ENCODE measurements at places on chromosomes 6 and 20.

- DNase-seq, result no peak
Observed at GRCh38 chr6:123091896-123092271, 95.8 kb downstream of the CLVS2 start.

GRCh38 chr6:20217891-20218290, 5.6 kb upstream of the MBOAT1 start:
- DNase-seq, result no peak

DNA sequence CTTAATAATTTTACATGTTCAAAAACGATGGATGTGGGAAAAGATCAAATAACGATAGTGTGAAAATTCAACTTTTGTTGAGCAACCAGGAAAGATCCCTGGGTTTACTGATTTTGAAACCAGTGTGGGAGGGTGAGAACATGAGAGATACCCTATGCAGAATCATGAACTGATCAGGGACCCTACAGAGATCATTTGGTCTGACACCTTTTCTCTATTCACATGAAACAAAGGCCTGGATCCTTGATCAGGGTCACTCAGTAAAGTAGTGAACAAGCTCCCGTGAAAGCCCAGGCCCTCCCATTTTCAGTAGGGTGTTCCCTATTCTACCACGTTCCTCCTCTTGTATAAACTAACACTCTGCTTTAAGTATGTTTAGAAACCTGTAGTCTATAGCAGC, 60.5 kb upstream of the DUSP22 start:
- DNase-seq, result no peak

DNA sequence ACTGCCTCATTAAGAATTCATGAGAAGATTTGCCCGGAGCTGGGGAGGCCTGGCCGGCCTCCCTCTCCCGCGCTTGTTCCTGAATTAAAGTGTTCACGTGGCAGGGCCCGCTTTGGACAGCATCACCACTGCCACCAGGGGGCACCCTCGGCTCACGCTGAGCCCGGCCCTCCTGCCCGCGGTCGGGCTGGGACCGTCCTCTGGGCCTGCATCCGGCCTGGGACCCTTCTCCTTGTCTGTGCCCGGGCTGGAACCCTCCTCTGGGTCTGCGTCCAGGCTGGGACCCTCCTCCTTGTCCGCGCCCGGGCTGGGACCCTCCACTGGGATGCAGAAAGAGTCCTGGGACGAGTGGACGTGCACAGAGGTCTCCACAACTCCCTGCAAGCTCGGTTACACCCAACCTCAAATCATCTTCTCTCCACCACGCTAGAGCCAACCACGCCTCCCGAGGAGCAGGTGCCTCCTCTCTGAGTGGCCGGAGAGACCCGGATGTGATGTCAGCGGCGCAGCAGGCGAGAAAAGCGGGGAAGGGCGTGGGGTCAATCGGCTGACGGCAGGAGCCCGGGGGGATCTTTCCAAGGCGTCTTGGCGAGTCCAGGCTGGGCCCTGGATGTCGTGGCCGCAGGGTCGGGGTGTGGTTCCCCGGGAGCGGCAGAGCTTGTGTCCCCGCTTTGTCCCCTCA, 50.9 kb upstream of the DACT2 start:
- DNase-seq, result no peak

DNA sequence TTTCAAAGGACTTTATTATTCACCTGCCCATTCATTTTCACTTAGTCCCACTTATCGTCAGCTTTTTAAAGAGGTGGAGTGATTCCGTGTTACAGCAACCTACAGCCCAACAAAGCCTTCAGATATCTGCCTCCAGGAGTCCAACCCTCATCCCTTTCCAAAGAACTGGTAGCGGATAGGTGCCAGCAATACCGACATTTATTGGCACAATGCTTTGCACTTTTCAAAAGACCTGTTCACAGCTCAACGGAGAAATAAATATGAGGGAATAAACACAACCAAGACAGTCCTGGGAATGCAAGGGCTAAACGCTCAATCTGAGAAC, 819 bp upstream of the MTRF1L start:
- DNase-seq, result no peak

- DNase-seq, result no peak
Observed at GRCh38 chr20:51276296-51276695, 253.4 kb upstream of the KCNG1 start.

DNA sequence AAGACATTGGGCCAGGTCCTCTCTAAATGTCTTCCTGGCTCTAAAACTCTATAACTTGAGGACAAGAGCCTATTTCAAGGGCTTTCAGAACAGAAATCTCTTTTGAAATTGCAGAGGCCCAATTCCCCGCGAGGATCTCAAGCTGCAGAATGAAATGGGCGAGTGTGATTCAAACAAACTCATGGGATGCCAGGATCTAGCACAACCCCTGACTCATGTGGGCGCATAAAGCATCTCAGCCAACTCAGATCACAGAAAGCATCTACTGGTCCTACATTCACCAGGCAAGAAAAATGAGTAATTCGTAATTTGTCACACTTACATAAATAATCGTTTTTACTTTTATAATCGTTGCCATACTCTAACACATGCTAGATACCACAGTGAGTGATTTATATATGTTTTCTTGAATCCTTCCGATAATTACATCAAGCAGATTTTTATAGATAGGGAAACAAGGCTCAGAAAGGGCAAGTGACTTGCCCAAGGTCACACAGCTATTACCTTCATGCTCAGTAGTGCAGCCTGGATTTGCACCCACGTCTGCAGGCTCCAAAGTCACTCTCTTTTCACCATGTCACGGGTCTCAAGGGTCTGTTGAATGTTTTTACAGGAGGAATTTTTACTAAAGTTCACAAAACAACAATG, 26.2 kb downstream of the FOXF2 start:
- no peak for DNase-seq

DNA sequence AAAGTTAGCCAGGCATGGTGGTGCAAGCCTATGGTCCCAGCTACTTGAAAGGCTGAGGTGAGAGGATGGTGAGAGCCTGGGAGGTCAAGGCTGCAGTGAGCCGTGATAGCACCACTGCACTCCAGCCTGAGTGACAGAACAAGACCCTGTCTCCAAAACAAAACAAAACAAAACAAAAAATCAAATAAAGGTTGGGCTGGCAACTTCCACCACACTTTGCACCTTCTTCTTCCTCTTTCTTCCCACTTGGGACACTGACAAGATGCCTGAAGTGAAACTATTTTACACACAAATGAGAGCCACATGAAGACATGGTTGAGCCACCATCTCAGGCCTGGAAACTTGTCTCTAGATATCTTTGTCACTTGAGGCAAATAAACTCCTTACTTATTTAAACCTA, 53.8 kb upstream of the CCDC28A start:
- no peak for DNase-seq

DNA sequence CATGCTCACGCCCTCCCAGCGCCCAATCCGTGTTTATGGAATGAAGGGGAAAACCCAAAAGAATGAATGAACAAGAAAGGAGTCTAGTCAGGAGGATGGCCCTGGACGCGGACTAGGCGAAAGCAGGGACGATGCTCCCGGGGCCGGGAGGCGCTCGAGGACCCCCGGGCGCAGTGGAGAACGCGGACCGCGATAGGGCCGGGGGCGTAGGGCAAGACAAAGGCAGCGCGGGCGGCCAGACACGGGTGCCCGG, 758 bp downstream of the GCLC start:
- DNase-seq, result no peak

DNA sequence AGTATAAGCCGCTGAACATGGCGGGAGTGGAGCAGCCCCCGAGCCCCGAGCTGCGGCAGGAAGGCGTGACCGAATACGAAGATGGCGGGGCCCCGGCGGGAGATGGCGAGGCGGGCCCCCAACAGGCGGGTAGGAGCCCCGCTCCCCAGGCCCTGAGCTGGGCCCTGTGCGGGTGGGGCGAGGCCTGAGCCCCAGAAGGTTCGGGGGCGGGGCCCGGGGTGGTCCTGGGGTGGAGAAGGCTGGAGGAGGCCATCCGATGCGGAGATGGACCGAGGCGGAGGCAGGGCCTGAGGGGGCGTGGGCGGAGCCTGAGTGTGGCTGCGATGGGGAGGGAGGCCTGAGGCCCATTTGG, 7.1 kb downstream of the L3MBTL1 start:
- peak; percentile 16 for DNase-seq

DNA sequence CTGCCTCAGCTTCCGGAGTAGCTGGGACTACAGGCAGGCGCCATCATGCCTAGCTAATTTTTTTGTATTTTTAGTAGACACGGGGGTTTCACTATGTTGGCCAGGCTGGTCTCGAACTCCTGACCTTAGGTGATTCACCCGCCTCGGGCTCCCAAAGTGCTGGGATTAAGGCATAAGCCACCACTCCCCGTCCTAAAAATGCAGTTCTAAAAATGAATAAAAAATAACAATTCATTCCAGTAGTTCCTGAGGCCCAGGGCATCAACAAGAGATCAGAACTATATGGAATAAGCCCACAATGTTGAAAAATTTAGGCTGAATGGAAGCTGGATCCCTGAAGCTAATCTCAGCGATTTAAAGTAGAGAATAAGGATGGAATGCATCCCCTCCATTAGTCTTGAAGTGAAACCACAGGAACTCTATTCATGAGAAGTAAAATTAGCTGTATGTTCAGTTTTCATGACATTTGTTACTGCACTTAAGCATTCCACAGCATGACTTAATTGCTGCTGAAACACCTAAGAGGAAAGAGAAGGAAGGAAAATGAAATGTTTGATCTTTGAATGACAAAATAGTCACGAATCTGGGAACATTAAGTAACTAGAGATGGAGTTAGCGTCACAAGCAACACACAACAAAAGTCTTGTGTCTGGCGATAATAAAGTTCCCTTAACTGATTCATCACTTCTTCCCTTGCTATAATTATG, 80.4 kb upstream of the RIPOR2 start:
- no peak for DNase-seq

- no peak for DNase-seq
Observed at GRCh38 chr6:148591656-148592055, 155.2 kb upstream of the UST start.

DNA sequence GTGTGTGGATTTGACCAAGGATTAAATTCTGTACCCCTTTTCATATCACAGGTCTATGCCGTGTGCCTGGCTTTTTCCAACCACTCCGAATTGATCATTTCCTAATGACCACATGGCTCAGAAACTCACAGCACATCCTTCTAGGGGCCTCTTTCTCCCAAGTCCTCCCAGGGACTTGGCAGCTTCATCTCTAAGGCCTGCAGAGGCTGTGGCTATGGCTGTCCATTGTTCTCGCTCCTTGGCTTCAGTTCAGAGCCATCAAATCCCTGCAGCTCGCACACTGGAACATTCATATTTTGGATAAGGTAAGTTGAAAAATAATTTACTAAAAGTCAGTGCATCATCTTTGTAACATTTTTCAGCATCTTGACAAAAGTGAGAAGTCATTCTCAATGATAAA, 497.2 kb upstream of the CDH4 start:
- DNase-seq, result no peak

DNA sequence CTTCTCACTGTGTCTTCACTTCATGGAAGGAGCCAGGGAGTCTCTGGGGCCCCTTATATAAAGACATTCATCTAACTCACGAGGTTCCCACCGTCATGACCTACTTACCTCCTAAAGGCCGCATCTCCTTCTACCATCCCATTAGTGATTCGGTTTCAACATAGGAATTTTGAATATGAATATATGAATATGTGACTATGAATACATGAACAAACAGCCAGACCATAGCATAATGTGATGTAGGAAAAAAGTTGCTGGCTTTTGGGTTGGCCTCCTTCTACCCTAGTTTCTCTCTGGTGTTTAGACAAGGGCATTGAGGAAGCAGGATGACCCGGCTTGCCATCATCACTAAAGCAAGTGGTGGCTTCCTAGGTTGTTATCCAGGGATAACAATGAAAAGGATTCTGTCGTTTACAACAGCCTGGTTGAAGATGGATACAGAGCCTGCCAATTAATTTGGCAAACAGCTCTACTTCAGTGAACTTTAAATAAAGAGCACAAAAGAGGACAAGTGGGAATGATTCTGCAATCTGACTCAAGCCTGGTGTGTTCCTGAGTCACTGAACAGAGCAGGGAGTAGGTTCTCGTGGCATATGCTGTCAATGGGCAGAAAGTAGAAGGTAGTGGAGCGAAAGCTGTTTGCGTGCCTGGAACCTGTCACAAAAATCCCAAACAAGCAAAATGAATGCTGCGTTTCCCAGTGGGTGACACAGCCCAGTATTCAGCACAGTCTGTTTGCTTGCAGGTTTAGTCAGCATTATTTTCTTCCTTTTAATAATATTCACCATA, 44.0 kb upstream of the DOK5 start:
- DNase-seq, result no peak

- no peak for DNase-seq
Observed at GRCh38 chr20:46557231-46557956, 6.9 kb upstream of the OCSTAMP start.
